NCI-H1930 (cell line): ENCODE measurements at places on chromosomes 2 and 18.

DNA sequence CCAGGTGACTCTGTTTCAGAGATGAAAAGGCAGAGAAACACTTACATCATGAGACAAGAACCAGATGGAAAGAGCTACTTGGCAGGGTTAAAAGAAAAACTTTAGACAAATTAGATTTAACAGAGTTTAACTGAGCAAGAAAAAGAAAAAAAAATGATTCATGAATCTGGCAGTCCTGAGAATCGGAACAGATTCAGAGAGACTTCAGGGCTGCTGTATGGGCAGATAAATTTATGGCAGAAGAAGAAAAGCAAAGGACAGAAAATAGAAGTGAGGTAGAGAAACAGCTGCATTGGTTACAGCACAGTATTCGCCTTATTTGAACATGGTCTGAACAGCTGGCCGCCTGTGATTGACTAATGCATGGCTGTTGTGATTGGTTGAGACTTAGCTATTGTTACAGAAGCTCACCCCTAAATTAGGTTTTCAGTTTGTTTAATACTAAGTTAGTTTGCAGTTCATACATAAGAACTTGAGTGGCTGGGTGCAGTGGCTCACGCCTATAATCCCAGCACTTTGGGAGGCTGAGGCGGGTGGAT lies 43.0 kb upstream of the RHOB start:
- DNase-seq = no peak

GRCh38 chr18:58095655-58096054 lies 51.6 kb downstream of the NEDD4L start:
- DNase-seq = no peak

- DNase-seq = no peak
These were observed 615.6 kb downstream of the ERBB4 start for GRCh38 chr2:211923019-211923418.

- DNase-seq = peak; percentile 71
These were observed 30.8 kb upstream of the PUM2 start for GRCh38 chr2:20381457-20381856.

- no peak for DNase-seq
These were observed 147.8 kb downstream of the EN1 start for GRCh38 chr2:118699447-118700175.

DNA sequence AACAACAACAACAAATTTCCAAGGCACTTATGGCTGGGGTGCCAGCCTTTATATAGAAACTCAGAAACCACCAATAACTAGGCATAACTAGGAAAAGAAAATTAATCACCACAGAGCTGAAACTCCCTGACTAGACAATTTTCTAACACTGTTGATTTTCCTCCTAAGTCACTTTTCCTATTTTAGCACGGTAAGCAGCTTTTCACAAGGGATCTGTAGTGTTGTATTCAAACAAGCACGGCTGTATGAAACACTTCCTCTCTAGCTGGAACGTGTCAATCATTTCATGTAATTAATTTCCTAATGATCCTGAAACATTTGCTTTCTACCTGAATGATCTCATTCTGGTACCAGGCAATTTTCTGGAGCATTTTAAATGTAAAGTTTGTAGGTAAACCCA lies 645.0 kb downstream of the IRS1 start:
- DNase-seq = no peak

DNA sequence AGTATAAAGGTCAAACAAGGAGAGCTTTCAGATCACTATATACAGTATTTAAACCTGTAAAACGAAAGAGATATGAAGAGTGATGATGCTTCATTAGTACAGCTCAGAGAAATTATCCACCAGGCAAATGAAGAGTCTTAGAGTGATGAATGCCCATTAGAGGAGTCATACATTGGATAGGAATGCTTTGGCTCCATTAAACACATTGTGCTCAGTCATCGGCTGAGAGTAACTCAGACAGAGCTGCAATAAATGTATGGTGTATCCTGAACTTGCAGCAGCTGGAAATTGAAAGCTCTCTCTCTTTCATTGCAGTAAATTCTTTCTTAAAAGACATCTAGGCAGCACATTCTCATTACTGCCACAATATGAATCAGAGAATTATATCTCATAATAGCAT lies 340.8 kb upstream of the SPHKAP start:
- DNase-seq = no peak
